CD8-positive, alpha-beta T cell (primary cell): ENCODE measurements at places on chromosomes 3 and 15.

GRCh38 chr3:157529751-157530150, 26.5 kb upstream of the VEPH1 start:
- DNase-seq: no peak

GRCh38 chr3:66938338-66938963, 59.7 kb upstream of the KBTBD8 start:
- DNase-seq: no peak

GRCh38 chr15:43376017-43376705, 5.3 kb downstream of the TUBGCP4 start:
- peak; percentile 51 for DNase-seq

- DNase-seq: no peak
These were observed 69.2 kb upstream of the TBC1D5 start for GRCh38 chr3:17811646-17812045.

DNA sequence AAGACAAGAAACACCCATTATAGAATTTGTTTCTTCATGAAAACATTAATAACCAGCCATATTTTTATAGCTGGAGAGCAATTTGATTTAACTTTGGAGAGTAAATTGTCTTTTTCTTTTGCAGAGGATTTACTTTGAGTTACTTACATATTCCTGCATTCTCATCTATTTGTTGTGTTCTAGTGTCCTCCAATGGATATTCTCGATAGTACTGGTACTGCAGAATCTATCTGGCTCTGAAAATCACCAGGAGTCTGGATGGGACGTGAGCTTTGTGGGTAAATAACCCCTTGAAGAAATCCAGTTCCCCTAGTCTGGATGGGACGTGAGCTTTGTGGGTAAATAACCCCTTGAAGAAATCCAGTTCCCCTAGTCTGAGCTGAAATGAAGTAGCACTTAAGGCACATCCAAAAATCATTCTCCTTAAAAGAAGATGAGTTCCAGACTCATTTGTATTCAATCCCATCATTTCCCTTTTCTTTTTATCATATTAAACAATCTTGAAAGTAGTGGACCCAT, 294.1 kb upstream of the UBE2E2 start:
- no peak for DNase-seq

- DNase-seq: no peak
These were observed 585.9 kb downstream of the DIPK2A start for GRCh38 chr3:144557515-144557914.

DNA sequence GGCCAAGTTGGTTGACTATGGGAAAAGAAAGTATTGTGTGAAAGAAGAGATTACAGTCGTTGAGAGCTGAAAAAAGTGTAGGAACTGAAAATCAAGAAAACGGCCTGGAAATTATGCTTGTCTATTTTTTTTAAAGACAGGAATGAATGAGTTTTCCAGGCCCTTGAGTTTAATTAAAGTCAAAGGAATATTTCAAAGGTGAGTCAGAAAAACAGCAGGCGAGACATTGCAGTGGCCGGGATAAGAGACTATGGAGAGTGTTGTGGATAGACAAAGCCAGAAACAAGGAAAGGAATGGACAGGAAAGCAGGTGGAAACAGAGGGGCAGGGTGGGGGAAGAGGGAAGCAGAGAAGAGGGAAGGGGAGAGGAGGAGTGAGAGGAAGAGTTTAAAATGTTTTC, 275.1 kb upstream of the LRTM1 start:
- DNase-seq: no peak

- no peak for DNase-seq
These were observed 154.8 kb downstream of the PLCL2 start for GRCh38 chr3:17039594-17039993.

DNA sequence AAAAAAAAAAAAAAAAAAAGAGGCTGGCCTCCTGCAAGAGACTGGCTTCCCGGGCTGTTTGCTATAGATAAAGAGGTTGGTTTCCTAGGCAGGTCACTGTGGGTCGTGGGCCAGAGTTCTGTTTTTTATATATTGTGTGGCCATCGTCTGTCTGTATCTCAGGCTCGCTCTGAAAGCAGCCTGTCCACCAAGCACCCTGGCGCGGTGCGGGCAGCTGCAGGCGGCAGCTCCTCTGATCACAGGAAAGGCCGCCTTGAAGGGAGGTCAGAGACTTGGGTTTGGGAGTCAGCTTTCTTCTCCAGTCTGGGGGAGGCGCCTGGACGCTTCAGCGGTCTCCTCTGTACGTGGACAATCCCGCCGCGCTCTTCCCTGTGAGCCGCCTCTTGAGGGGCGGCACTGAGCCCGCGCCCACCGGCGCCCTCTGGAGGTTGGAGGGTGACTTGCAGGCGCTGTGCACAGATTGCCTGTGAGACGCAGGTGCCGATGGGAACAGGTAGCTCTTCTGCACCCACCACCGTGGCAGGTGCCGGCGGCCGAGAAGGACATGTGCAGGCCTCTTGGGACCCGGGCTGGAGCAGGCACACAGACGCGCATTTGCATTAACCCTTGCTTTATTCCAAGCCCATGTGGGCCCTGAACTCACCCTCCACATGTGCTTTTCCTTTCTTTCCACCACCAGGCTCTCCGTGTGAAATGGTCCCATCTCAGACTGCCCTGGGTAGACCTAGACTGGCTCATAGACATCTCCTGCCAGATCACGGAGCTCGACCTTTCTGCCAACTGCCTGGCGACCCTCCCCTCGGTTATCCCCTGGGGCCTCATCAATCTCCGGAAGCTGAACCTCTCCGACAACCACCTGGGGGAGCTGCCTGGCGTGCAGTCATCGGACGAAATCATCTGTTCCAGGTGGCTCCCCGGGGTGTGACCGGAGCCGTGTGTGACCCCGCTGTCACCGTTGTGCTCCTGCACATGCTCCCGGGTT, 89.3 kb downstream of the LRRK1 start:
- DNase-seq: peak; percentile 90

GRCh38 chr3:46393554-46394434, 13.1 kb downstream of the CCR5AS start:
- DNase-seq: no peak

GRCh38 chr3:69244039-69244438, 121.6 kb upstream of the LMOD3 start:
- no peak for DNase-seq

DNA sequence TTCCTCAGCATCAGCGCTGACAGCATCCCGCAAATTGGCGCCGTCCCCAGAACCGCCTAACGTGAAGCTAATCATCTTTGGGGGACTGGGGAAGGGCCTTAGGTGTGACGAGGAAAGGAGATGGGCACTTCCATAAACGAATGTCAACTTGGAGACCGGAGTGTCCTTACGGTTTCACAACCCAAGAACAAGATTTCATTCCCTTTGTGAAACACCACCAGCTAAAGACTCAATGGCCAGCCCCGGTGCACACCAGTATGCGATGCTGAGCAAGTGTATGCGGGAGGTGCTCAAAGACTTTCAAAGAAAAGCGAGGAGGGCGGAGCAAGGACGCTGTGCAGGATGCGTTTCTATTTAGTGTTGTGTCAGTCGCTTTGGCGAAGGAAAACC, 759 bp upstream of the TTBK2 start:
- no peak for DNase-seq

DNA sequence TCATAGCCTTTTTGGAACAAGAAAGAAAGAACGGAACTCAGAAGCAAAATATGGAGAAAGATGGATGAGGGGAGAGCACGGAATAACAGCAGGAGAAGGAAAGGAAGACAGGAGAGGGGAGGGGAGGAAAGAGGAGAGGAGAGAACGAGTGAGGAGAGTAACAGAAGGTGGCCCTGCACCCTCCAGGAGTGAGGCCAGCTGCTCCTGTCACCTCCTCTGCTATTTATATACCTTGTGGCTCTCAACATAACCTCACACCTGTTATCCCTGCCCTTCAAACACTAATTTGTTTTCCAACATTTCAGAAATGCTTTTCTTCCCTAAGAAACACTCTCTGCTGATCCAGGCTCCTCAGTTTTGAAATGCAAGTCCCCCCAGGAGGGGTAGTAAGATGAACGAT, 53.4 kb upstream of the ATP2B2 start:
- DNase-seq: no peak

DNA sequence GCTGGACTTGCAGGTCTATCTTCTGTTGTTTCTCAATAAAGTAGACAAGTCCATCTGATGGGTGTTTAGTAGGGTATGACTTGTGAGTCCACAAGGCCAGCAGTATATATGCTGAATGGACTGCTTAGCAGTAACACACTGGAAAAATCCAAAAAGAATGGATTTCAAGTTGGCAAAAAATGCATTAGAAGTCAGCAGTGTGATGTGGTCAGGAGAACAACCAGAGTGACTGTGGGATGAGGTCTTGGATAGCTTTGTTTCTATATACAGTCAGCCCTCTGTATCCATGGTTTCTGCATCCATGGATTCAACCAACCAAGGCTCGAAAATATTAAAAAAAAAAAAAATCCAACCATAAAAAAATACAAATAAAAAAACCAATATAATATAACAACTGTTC, 55.8 kb downstream of the LPP start:
- DNase-seq: no peak

DNA sequence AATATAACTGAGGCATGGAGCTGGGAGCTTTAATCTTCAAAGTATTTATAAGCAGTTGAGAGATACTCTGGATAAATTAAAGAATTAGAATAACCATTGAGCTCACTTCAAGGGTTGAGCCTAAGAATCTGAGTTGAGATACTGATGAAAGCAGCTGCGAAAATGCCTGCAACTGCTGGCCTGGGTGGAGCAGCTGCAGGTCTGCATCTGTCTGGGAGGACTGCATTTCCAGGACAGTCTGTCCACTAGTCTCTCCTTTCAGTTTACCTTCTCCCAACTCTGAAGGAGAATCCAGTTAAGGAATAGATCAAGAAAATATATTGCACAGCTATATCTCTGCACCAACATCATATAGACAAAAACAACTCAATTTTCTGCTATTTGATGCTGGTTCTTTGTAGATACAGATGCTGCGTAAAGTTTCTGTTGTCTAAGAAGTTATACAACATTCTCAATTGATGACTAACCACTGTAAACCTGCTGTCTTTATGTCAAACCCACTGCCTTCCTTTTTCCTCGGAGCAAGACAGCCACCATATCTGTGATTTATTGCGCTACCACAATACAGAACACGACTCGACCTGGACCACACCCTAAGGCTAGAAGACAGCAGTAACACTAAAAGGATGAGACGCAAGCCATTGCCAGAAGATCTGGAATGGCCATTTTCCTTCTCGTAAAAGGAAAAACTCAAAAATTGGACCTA, 245.1 kb downstream of the MAGI1 start:
- DNase-seq: no peak

GRCh38 chr3:109985943-109986555, 648.7 kb upstream of the DPPA4 start:
- DNase-seq: no peak

DNA sequence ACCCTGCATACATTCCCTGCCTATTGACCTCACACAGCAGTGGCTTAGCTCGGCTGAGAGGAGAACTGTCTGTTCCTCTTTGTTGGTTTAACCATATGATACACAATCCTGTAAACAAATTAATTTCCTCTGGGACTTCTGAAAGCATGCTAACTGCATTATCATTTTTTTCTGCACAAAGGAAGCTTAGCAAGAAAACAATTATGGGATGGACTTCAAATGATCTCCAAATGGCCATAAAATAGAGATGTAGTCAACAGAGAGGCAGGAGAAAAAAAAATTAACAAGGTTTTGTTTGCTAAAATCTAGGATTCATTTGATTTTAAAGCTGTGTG, 14.4 kb upstream of the TMC3 start:
- no peak for DNase-seq

DNA sequence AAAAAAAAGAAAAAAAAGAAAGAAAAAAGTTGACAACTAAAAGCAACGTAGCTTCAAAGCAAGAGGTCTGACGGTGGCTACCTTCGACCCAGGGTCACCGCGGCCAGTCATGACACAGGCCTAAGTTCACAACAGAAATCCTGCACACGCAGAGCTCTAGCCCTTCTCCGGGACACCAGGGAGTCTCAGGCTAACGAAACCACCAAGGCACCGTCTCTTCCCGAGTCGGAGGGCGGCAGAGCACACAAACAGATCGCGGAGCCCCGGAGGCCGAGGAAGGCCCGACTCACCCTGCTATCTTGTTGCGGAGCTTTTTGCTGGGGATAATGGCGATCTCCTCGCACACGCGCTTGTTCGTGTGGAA, 584 bp downstream of the RPS17 start:
- no peak for DNase-seq

- no peak for DNase-seq
These were observed 8.9 kb downstream of the PARP14 start for GRCh38 chr3:122689587-122689986.

- no peak for DNase-seq
These were observed 206.8 kb upstream of the TGFBR2 start for GRCh38 chr3:30399394-30400181.

DNA sequence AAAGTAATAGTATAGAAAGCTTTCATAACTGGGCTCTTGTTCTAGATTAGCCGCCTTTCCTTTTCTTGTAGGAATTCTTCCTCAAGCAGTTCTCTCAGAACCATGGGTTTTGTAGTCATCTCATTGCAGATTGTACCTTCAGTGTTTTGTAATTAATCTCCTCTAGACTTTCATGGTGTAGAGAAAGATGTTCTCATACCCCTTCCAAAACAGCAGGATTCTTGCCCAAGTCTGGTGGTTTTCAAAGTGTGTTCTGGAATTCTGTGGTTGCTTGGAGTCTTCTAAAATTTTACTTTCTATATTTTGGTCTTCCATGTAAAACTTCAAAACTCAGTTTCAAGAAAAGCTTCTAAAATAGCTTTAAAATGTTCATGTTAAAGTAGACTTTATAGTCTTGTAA, 293.8 kb downstream of the PTPRG start:
- DNase-seq: no peak
